Stimulated activated CD8-positive, alpha-beta memory T cell treated with anti-CD3 and anti-CD28 coated beads, Interleukin-15, amount 100 ng/mL, for 1 hour (primary cell): ENCODE measurements at places on chromosomes 11 and 22.

GRCh38 chr22:42884616-42885375 lies 27.7 kb upstream of the ARFGAP3 start:
- no peak for DNase-seq

GRCh38 chr11:115665958-115666357 lies 161.7 kb upstream of the CADM1 start:
- no peak for DNase-seq

GRCh38 chr11:130122141-130122575 lies 37.4 kb upstream of the ST14 start:
- DNase-seq, result no peak

DNA sequence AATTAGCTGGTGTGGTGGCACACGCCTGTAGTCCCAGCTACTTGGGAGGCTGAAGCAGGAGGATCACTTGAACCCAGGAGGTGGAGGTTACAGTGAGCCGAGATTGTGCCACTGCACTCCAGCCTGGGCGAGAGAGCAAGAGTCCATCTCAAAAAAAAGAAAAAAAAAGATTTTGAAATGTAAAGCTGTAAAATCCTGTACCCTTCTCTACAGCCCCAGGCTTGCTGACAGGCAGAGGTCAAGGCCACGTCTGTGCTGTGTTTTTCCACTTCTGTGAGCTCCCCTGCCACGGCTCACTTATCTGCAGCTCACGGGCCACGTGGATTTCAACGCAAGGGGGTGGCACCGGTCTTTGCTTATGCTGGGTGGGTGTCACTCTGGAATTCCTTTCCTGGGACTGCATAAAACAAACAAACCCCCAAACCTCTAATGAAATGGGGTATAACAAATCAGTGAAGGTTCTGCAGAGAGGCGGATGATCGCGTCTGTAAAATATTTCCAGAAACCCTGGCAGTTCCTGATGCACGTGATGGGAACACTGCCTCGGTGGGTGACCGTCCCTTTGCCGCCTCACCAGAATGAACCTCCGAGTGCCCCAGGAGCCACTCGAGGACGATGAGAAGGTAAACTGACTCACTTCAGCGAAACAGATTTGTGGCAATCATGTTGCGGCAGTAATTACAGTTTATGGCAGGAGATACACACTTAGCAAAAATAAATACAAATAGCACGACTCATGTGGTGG lies 44.0 kb upstream of the ATXN10 start:
- no peak for DNase-seq

DNA sequence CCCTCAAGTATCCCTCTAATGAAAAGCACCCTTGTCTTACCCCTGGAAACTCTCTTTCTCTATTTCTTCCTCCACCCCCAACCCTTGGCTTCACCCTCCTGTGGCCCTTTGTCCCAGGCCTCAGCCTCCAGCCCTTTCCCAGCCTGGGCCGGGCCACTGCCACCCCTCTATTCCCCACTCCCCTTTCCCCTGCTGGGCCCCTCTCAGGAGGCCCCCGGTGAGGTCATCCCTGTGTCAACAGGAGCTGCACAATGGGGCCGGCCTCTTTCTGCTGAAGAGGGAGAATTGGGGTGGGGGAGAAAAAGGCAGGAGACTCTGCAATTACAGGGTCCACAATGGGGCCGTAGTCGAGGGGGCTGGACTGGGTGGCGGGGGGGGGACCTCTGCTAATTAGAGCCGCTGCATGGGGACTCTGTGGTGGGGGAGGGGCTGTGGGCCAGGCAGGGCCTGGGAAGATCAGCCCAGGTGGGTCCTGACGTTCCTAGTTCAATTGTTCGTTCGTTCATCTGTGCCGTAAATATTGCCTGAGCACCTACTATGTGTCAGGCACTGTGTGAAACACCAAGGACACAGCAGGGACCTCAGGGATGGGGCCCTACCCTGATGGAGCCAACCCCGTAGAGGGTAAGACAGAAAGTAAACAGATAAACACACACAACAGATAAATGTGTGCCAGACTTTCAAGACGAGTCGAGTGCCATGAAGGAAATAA lies 18.5 kb upstream of the MPPED1 start:
- no peak for DNase-seq

GRCh38 chr11:133819114-133819513 lies 26.2 kb downstream of the SPATA19 start:
- DNase-seq, result no peak

- DNase-seq, result no peak
Observed at GRCh38 chr11:26929806-26930517, 64.0 kb upstream of the FIBIN start.

DNA sequence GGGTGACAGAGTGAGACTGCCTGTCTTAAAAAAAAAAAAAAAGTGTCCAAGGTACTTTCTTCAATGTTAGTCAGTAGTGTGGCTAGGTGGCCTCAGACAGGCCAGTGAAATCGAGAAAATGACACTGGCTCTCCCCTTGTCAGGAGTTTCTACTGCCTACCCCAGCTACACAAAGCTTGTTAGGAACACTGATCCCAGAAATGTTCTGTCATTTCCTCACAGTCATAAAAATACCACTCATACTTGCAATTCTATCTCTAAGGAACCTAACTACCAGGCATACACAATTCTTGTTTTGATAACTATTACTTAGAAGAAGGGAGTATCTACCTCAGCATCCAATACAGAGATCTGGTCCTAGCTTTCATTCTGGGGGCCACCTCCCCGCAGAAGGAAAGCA lies 31.3 kb downstream of the ATP6V1E1 start:
- DNase-seq, result no peak

- peak; percentile 38 for DNase-seq
Observed at GRCh38 chr11:65780770-65781151, at the start of gene AP5B1. Gene AP5B1 (minus strand): TSS chr11:65780976. CDS start chr11:65780591, 385 bp downstream.

- no peak for DNase-seq
Observed at GRCh38 chr22:22954656-22955055, 67.0 kb downstream of the IGLL5 start.

DNA sequence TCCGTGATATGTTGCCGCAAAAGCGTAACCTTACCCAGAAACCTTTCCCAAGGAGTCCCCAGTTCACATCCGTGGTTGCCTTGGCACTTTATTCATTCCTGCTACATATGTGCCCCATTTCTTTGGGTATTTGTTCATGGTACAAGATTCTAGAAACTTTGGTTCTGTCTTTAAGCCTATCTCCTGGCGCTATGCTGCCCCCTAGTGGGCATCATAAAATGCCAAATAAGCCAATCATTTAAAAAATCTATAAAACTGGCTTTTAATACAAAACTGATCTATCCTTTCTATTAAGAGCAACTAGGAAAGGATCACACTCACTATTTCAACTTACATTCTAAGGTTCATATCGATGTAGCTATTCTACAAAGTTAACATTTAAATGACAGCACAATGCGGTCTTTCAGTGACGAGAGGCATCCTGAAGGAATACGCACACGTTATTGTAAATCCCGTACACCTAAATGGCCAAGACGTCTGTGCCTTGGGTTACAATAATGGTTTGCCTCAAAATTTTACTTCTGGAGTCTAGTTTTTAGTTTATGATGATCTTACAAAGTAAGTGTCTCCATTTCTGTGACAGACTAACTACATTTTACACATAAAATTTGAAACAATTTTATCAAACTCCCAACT lies 16.2 kb downstream of the PIWIL3 start:
- peak; percentile 29 for DNase-seq

DNA sequence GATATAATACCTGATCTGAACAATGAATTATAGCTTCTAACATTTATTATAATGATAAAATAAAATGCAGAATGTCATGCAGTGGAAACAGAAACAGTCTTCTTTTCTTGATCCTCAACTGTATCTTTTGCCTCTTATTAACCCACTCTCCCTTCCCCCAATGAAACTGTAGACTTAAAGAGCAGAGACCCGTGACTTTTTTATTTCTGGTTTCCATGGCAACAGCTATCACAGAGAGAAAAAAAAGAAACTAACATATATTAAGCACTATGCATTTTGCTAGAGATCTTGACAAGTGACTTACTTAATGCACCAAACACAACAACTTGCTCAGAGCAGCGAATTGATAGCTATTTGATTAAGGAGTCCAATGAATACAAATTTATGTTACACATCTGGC lies 69.3 kb downstream of the RAB38 start:
- DNase-seq, result no peak

DNA sequence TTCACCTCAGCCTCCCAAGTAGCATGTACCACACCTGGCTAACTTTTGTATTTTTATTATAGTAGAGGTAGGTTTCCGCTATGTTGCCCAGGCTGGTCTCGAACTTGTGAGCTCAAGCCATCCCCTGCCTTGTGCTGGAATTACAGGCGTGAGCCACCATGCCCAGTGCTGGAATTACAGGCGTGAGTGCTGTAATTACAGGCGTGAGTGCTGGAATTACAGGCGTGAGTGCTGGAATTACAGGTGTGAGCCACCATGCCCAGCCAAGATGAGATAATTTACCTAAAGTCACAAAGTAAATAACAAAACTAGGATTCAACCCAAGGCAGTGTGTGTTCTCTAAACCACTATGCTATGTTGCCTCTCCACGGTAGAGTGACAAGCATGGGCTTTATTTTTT lies 3.6 kb upstream of the UBXN1 start:
- DNase-seq, result no peak

DNA sequence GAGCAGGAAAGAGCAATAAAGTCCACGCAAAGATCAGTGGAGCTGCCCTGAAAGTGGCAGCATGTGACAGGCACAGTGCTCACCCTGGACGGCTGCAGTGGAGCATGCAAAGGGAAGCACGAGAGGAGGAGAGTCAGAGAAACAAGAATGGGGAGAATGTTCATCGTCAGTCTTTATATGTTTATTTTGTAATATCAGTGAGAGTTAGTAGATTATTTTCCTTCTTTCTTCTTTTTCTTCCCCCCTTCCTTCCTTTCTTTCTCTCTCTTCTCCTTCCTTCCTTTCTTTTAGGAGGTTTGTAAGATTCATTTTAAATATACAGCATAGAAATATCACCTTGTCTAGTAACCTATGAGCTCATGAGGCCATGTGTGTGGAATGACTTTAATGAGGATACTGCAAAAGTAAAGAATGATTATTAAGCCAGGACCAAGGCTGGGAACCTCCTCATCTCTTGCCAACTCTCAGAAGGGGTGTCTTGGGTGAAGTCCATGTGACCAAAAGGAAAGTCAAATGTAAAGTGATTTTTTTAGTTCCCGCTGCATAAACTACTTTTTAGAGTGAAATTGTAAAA lies 321.1 kb downstream of the AASDHPPT start:
- DNase-seq, result no peak

DNA sequence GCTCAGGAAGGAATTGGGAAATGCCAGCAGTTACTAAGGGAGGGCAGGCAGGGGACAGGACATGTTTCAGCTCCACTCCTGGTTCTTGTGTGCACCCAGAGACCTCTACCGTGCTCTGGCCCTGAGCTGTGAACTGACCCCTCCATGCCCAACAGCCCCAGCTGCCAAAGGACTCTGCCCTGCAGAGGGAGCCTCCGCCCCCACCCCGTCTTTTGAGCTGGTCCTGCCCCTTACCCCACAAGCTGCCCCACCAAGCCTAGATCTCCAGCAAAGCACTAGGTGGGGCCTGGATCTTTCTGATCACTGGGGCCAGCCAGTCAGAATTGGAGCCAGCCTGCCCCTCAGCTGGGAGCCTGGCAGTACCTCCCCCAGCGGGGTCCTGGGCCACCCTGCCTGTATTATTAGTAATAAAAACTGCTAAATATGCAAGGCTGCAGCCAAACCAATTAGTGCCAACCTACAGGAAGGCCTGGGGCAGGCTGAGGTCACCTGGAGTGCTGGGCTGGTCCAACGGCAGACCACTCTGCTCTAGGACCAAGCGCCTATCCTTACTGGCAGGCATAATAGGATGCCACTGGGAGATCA lies 23.9 kb upstream of the DRICH1 start:
- DNase-seq, result no peak

DNA sequence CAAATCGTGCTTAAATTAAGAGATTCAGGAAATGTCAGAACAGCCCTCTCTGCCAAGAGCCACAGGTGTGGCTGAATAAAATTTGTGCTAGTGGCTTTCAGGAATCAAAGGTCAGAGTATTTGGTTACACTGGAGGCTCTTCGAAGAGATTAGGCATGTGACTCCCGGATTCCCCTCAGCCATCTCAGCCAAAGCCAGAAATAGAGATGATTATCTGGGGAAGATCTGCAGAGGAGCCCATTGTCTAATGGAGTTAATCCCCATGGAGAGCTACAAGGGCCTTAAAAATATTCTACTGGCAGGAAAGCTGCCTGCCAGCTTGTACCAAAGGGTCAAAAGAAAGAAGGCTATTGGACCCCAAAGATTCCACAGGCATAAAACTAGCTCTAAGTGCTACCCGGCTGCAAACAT lies 1259.5 kb downstream of the TBC1D22A start:
- DNase-seq, result no peak

- no peak for DNase-seq
Observed at GRCh38 chr11:88552379-88553062, 215.0 kb upstream of the CTSC start.

- no peak for DNase-seq
Observed at GRCh38 chr22:22109693-22110466, 127.3 kb upstream of the TOP3B start.

DNA sequence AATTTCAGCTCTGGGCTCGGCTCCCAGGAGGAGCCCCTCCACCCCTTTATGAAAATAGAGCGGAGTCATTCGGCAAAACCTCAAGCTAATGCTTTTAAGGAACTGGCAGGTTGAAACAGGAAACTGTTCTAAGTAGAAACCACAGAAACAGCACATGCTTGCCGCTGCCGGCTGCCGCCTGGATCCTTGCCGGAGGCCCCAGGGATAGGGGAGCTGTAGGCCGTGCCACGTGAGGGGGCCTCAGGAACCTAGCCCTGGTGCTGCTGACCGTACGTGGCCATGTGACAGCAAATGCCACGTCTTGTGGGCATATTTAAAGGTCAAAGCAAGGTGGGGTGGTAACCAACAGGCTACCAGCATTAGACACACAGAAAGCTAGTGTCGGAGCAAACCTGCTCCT lies 77.9 kb upstream of the TIMP3 start:
- peak; percentile 6 for DNase-seq

DNA sequence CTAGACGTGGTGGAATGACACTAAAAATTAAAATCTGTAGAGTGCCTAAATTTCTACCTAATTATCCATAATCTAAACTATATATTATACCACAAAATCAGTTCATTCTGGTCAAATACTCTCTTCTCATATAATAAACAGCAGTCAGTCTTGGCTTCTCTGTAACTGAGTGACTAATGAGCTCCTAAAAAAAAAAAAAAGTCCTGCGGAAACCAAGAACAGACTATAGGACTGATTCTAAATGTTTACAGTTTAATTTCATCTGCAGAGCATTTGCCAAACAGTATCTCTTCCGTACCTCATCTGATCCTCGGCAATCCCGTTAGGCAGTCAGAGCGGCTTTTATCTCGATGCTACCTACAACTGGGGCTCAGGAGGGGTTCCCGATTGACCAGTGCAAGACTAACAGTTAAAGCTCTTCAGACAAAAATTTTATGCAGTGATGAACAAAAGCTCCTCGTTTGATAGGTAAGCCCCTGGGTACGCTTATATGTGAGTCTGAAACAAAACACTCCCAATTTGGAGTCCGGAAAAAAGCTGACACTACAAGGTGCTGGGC lies 686 bp downstream of the KIF18A start:
- no peak for DNase-seq

DNA sequence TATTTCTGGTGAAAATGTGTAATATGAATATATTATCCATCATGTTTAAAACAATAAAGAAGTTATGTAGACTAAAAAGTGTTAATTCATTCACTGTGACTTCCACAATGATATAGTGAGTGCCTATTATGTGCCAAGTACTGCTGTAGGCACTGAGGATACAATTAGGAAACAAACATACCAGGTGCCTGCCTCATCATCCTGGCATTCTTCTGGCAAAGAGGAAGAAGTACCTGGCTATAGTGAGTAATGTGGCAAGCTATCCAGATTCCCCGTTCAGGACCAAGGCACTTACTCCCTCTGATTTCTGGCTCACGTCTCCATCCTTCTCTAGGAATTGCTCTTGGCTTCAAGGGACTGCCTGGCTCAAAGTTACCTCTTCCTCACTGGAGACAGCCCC lies 77.5 kb upstream of the CLMP start:
- DNase-seq, result no peak
